ENCODE measurements at places on chromosomes 11 and 22.

DNA sequence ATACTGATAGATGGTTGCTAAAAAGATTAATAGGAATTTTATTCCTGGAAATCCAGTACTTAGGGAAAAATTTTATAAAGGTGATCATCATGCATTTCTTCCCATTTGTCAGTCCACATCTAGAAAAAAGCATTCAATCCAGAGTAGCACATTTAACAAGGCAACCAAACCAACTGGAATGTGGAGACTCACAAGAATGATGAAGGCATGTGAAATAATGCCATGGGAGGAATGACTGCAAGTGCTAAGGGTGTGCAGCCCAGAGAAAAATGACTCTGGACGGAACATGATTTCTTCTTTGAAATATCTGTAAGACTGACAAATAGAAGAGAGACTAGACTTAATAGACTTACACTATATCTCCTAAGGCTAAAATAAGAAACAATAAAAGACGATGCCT, 33.8 kb downstream of the BLID start:
- H3K4me3 ChIP-seq, result no peak overlapping the region
- H3K27ac ChIP-seq, result no peak overlapping the region
- no peaks in the 10 kb centered on the region for H3K27me3 ChIP-seq
- H3K36me3 ChIP-seq, result no peaks in the 10 kb centered on the region
- H3K4me1 ChIP-seq, result peaks cover 5% of the 10 kb centered on the region

GRCh38 chr11:83299681-83300080, 13.5 kb upstream of the CCDC90B start:
- H3K27ac ChIP-seq, result no peak overlapping the region
- H3K27me3 ChIP-seq, result no peaks in the 10 kb centered on the region
- H3K36me3 ChIP-seq, result no peaks in the 10 kb centered on the region
- no peak overlapping the region for H3K4me3 ChIP-seq
- H3K4me1 ChIP-seq, result no peaks in the 10 kb centered on the region

DNA sequence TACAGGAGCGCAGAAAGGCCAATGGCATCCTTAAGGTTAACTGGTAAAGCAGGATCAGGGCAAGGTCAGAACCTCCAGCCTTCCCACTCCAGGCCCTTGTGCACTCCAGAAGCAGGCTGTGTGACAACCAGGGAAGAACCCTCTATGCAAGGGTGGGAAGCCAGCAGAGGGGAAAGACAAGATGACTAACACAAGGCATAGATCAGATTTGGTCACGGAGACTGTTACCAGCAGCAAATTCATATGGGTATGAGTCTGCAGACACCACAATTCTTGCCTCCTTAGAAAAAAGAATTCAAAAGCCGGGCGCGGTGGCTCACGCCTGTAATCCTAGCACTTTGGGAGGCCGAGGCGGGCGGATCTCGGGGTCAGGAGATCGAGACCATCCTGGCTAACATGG, 39.8 kb upstream of the MTNR1B start:
- H3K4me3 ChIP-seq, result no peak overlapping the region
- no peaks in the 10 kb centered on the region for H3K27me3 ChIP-seq
- H3K4me1 ChIP-seq, result no peaks in the 10 kb centered on the region
- DNase-seq, result no peak
- no peaks in the 10 kb centered on the region for H3K36me3 ChIP-seq

DNA sequence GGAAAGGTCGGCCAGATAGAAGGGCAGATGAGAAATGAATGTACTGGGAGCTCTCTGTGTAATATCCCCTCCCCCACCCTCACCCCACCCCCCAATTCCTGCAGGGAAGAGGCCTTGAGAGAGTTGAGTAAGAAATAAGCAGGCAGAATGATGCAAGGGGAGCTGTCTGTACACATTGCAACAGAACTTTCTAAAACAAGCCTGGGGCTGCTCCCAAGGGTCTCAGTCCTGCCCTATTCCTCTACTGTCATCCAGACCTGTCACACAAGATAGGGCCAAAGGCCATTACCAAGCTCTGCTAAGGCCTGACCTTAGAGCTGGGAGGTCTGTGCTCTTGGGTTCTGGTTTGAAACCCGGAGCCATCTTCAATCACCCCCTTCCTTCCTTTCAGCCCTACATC, 5.7 kb upstream of the DGAT2 start:
- no peak overlapping the region for H3K4me3 ChIP-seq
- no peak for DNase-seq
- no peak overlapping the region for H3K27ac ChIP-seq
- H3K4me1 ChIP-seq, result peaks cover 6% of the 10 kb centered on the region
- no peaks in the 10 kb centered on the region for H3K27me3 ChIP-seq

DNA sequence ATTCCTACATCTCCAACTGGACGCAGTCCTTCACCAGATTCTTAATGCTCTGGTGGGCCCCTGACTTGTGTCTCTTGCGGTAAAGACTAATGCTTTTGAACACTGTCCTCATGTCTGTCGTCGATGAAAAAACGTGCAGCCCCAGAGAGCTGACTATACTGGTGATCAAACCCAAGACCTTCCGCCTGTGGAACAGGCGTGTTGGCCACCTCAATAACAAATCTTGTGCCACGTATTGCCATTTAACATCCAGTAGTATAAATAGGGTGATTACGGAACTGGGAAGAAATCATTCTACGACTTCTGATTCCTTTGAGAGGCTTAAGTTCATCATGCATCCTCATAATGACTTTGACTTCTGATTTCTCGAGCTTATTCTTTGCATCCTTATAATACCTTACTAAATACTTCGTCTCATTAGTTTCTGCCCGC, 45.6 kb downstream of the OR4D9 start:
- no peaks in the 10 kb centered on the region for H3K36me3 ChIP-seq
- H3K27ac ChIP-seq, result peak overlapping the region; percentile 55
- peaks cover 18% of the 10 kb centered on the region for H3K4me1 ChIP-seq
- no peaks in the 10 kb centered on the region for H3K27me3 ChIP-seq

DNA sequence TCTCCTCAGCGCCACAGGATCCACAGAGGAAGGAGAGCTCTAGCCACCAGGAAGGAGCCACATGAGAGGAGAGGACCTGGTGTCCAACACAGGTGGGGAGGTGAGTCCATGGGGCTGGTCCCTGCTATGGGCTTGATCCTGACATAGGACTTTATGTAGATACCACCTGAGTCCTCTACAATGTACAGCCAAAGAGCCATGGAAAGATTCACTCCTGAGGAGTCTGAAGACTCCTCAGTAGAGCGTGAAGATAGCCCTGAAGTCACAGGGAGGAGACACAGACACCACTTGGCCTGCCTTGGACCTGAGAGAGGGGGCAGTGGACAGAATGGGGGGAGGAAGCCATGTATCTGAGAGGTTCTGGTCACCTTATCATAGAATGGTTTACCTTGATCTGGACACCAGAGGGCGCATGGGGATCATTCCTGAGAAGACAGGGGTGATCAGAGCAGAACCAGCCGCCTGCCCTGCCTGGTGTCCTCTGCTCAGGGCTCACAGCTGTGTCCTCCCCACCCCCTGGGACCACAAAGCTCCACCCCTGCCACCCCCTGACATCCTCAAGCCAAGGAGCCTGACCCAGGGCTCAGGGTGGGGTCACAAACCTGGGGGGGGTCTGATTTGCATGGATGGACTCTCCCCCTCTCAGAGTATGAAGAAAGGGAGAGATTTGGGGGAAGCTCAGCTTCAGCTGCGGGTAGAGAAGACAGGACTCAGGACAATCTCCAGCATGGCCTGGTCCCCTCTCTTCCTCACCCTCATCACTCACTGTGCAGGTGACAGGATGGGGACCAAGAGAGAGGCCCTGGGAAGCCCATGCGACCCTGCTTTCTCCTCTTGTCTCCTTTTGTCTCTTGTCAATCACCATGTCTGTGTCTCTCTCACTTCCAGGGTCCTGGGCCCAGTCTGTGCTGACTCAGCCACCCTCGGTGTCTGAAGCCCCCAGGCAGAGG, 77.0 kb downstream of the ZNF280B start:
- no peak for DNase-seq
- H3K4me1 ChIP-seq, result no peaks in the 10 kb centered on the region
- H3K36me3 ChIP-seq, result no peaks in the 10 kb centered on the region

DNA sequence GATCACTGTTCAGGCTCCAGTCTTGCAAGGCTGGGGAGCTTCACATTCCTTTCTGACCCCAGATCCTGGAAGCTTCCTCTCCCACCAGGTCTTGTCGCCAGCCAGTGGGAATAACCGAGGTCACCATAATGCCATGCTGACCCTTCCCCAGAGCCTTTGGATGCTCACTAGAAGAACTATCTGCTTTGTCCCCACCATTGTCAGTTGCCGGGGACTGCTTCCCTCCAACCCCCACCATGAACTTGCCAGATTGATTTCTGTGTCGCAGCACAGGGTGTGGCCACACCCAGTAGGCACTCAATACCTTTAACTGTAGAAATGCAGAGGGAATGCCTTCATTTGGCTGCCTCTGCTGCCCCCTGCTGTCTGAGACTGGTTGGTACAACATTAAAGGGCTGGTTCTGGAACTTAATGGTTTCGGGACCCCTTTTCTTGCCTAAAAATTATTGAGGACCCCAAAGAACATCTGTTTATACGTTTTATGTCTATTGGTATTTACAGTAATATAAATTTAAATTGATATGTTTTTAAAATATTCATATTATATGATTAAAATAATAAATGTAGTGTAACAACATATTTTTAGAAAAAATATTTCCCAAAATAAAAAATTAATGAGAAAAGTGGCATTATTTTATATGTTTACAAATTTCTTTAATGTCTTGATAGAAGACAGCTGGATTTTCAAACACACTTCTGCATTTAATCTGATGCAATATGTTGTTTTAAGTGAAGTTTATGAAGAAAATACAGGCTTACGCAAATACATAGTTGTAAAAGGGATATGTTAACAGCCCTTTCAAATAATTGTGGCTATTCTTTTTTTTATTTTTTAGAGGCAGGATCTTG, 6.7 kb upstream of the GDPD5 start:
- H3K36me3 ChIP-seq, result no peaks in the 10 kb centered on the region
- H3K4me3 ChIP-seq, result no peak overlapping the region
- DNase-seq, result no peak
- no peak overlapping the region for H3K27ac ChIP-seq

GRCh38 chr11:62428871-62429560, 10.2 kb downstream of the SCGB1A1 start:
- no peaks in the 10 kb centered on the region for H3K27me3 ChIP-seq
- DNase-seq, result peak; percentile 72
- H3K27ac ChIP-seq, result peak overlapping the region; percentile 63

DNA sequence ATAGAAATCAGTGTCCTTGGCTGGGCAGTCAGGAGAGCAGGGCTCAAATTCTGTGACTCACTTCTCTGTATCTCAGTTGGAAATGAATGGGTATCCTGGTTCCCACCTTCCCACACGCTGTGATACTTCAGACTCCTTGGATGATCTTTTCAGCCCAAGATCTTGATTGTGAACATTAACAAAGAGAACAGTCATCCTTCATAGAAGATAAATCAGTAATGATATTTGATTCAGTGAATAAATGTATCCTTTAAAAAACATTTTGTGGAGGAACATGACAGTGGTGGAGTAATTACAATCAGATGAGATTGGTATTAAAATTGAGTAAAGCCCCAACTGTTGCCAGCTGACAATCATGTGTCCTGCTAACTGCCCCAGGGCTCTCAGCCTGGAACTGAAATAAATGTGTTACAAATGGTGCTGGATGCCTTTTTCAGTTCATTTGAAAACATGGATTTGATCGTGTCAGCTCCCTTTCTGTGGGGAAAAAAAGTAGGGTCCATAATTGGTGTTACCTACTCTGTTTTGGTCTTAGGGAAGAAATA, 72.9 kb upstream of the OR5AN1 start:
- H3K4me3 ChIP-seq, result no peak overlapping the region
- H3K36me3 ChIP-seq, result no peaks in the 10 kb centered on the region
- H3K27me3 ChIP-seq, result no peaks in the 10 kb centered on the region
- DNase-seq, result no peak
- no peaks in the 10 kb centered on the region for H3K4me1 ChIP-seq

All from vagina (tissue), 2 donors.